Nephron progenitor cell (in vitro differentiated cells): ENCODE measurements at places on chromosomes 5 and 9.
A peak's percentile ranks its signal among the peaks of the same experiment; 100 is the strongest.

GRCh38 chr5:61371474-61371873, 39.4 kb downstream of the ZSWIM6 start:
- peaks cover 45% of the 10 kb centered on the region for H3K36me3 ChIP-seq
- DNase-seq: no peak
- no peak overlapping the region for H3K4me3 ChIP-seq
- H3K4me1 ChIP-seq: peaks cover 42% of the 10 kb centered on the region

DNA sequence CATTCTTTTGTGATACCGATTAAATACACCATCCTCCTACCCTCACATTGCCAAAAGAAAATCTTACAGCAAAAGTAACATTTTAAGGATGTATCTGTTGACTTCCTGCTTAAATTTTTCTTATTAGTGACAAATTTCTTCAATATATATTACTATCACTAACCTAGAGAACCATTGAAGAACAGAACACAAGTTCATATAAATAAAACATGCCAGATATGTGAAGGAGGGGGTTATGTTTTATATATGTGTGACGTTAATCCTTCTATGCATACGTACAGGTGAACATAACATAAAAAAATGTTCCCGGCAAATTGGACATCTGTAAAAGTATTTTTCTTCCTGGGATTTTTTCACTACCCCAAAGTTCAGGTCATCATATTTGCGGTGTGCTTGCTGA, at the start of gene OR13F1:
TSS of gene OR13F1 (plus strand) at position 301 of the 400 bp plus-strand sequence. CDS start at position 301, 0 bp downstream.
- H3K36me3 ChIP-seq: no peaks in the 10 kb centered on the region
- no peak within 1 kb of the TSS for H3K4me3 ChIP-seq
- no peak within 1 kb of the TSS for H3K27ac ChIP-seq
- no peak for DNase-seq
- no peaks in the 10 kb centered on the region for H3K4me1 ChIP-seq

DNA sequence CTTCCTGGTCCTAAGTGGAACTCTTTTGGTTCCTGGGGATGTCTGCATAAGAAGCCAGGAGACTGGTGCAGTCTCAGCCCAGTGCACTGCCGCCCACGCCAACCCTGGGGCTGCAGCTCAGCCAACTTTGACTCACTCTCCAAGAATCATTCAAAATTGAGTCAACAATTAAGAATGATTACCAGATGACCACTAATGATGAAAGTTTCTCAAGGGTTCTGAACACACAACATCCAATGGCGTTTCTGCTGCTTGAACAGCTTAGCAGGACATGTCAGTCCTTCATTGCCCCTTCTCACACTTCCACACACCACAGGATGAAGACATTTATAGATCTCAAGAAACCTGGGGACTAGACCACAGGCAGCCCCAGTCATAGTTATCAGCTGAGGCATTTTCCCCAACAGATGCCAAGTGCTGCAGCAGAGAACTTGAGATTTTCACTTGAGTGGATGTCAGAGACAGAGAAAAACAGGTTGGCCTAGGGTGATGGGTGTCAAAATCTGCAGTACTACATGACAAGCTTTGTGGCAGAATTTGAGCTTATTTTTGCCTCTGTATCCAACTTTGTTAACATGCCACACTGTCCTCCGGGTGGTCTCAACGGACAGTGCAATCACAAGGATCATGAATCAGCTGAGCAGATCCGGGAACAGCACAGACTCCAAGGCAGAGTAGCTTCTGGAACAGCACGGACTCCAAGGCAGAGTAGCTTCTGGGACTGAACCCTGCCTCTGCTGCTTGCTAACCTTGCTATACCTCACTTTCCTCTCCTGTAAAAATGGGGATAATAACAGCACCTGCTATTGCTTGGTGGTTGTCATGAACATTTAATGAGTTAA, 356.1 kb downstream of the SPOCK1 start:
- no peak for DNase-seq
- no peak overlapping the region for H3K27ac ChIP-seq
- H3K36me3 ChIP-seq: no peaks in the 10 kb centered on the region
- H3K27me3 ChIP-seq: peaks cover 12% of the 10 kb centered on the region

DNA sequence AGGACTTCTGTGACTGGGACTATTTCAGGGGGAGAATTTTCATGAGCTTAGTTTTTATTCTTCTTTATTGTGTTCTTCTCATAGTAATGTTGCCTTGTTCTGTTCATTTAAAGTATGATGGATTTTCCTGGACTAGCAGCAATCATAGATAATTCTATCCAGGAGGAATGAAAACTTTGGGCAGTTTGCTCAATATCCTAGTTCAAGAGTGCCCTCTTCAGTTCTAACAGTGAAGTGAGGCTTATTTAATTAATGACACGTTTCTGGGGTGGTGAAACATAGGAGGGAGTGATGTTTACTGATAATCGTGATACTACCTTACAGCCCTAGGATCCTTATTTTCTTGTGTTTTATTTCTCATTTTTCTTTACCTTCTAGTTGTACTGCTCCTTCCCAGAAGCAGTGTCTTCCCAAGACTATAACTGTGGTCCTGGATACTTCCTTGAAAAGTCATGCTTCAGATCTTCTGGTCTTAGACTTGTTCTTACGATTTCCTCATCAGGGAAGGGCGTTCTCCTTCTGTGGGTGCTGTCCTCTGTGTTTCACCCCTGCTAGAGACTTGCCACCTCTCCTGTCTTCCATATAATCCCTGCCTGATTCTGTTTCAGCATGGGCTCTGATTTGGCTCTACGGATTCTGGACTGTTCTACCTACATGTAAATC, 57.4 kb downstream of the CFAP95 start:
- H3K4me3 ChIP-seq: no peak overlapping the region
- no peak overlapping the region for H3K27ac ChIP-seq
- peaks cover 21% of the 10 kb centered on the region for H3K4me1 ChIP-seq

DNA sequence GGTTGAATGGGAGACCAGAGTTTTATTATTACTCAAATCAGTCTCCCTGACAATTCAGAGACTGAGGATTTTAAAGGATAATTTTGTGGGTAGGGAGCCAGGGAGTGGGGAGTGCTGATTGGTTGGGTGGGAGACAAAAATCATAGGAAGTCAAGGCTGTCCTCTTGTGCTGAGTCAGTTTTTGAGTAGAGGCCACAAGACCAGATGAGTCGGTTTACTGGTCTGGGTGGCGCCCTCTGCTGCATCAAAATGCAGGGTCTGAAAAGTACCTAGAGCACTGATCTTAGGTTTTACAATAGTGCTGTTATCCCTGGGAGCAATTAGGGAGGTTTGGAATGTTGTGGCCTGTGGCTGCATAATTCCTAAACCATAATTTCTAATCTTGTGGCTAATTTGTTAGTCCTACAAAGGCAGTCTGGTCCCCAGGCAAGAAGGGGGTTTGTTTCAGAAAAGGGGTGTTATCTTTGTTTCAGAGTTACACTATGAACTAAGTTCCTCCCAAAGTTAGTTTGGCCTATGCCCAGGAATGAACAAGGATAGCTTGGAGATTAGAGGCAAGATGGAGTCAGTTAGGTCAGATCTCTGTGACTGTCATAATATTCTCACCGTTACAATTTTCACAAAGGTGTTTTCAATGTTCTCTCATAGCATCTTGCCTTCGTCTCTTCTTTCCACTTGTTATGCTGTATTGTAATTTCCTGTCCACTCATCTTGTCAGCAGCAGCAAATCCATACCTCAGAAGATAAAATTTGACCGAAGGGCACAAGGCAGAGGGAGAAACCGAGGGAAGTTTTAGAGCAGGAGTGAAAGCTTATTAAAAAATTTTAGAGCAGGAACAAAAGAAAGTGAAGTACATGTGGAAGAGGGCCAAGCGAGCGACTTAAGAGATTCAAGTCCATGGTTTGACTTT, 59.2 kb upstream of the CLINT1 start:
- H3K27me3 ChIP-seq: peaks cover 6% of the 10 kb centered on the region
- peak; percentile 43 for DNase-seq
- no peak overlapping the region for H3K27ac ChIP-seq
- H3K4me3 ChIP-seq: no peak overlapping the region
- H3K36me3 ChIP-seq: no peaks in the 10 kb centered on the region

GRCh38 chr5:81633471-81633870, 117.4 kb downstream of the SSBP2 start:
- DNase-seq: no peak
- no peak overlapping the region for H3K4me3 ChIP-seq
- H3K4me1 ChIP-seq: no peaks in the 10 kb centered on the region

DNA sequence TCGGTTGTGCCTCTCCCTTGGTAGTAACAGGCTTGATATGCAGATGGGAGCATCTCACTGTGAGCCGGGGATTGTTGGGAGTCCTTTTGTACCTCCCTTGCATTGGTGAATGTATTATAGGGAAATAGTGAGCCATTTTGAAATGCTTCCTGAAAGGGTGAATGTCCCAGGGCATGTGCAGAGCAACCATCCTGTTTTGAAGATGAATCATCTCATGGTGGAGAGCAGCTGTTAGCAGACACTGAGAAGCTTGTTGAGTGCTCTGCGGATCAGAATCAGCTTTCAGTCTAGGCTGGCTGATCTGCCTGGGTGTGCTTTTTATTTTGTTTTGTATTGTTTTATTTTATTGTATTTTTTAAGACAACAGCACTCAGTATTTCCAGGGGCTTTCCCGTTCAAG, 29.7 kb downstream of the SLC36A1 start:
- H3K27me3 ChIP-seq: no peaks in the 10 kb centered on the region
- H3K4me3 ChIP-seq: no peak overlapping the region
- no peak for DNase-seq
- H3K4me1 ChIP-seq: peaks cover 33% of the 10 kb centered on the region

- H3K36me3 ChIP-seq: no peaks in the 10 kb centered on the region
- no peak overlapping the region for H3K27ac ChIP-seq
- H3K4me1 ChIP-seq: peaks cover 5% of the 10 kb centered on the region
Measured at GRCh38 chr9:21681641-21682040, 120.8 kb upstream of the MTAP start.

- peaks cover 3% of the 10 kb centered on the region for H3K4me1 ChIP-seq
- H3K27ac ChIP-seq: no peak overlapping the region
- DNase-seq: no peak
- no peak overlapping the region for H3K4me3 ChIP-seq
- H3K27me3 ChIP-seq: peaks cover 12% of the 10 kb centered on the region
Measured at GRCh38 chr5:57004800-57005199, 52.9 kb upstream of the MIER3 start.

DNA sequence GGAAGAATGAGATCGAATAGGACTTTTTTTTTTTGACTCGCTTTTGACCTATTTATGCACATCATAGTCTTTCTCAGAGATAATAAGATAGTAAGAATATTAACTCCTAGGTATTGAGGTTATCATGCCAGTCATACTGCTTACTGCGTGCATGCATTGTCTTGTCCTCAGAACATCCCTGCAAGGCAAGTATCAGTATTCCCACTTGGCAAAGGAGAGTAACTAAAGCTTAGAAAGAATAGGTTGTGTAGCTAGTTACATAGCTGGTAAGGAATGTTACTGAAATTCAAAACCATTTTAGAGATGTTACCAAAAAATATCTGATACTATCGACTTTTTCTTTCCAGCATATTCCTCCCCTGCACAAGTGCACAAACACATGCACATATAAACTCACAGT, 296.1 kb upstream of the CLINT1 start:
- no peak overlapping the region for H3K4me3 ChIP-seq
- H3K27me3 ChIP-seq: no peaks in the 10 kb centered on the region

- H3K4me1 ChIP-seq: no peaks in the 10 kb centered on the region
- no peak overlapping the region for H3K4me3 ChIP-seq
- DNase-seq: no peak
- H3K27me3 ChIP-seq: peaks cover 5% of the 10 kb centered on the region
- no peaks in the 10 kb centered on the region for H3K36me3 ChIP-seq
- H3K27ac ChIP-seq: no peak overlapping the region
Measured at GRCh38 chr5:79536193-79536906, 22.4 kb upstream of the HOMER1 start.

- no peaks in the 10 kb centered on the region for H3K27me3 ChIP-seq
- H3K27ac ChIP-seq: no peak overlapping the region
- no peaks in the 10 kb centered on the region for H3K4me1 ChIP-seq
- no peak for DNase-seq
- H3K36me3 ChIP-seq: peaks cover 32% of the 10 kb centered on the region
Measured at GRCh38 chr5:102638316-102638715, 116.8 kb upstream of the PAM start.

DNA sequence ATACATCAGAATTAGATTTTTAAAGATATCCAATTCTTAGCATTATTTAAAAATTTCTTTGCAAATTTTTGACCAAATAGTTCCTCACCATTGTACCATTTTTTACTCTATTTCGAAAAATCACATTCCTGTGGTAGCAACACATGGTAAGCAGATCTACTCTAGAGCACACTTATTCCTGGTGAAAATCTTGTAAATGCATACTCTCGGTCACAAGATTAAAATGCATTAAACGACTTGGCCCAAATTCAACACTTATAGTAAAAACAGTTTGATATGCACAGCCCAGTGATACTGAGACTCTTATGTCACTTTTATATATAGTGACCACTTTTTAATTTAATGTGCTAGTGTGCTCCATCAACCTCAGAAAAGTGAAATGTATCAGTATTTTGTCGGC, 208.8 kb upstream of the TARS1 start:
- DNase-seq: no peak
- H3K27ac ChIP-seq: no peak overlapping the region
- peaks cover 3% of the 10 kb centered on the region for H3K4me1 ChIP-seq
- no peak overlapping the region for H3K4me3 ChIP-seq
- H3K36me3 ChIP-seq: no peaks in the 10 kb centered on the region

DNA sequence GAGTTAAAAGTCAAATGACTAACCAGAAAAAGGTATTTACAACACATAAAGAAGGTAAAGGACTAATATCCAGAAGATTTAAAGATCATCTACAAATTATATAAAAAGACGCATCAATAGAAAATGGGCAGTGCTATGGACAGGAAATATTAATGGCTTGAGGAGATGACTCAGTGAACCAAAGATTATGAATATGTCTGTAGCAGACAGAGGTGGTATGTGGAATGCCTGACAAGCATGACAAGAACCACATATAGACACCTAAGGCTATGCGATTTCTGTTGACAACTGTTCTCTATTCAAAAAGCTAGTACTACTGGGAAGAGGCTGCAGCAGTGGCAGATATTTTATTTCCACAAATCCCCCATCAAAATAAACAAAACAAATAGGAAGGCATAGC, 177.0 kb upstream of the SH3GL2 start:
- no peaks in the 10 kb centered on the region for H3K27me3 ChIP-seq
- no peak overlapping the region for H3K4me3 ChIP-seq
- H3K36me3 ChIP-seq: peaks cover 12% of the 10 kb centered on the region
- H3K27ac ChIP-seq: no peak overlapping the region
- no peak for DNase-seq

DNA sequence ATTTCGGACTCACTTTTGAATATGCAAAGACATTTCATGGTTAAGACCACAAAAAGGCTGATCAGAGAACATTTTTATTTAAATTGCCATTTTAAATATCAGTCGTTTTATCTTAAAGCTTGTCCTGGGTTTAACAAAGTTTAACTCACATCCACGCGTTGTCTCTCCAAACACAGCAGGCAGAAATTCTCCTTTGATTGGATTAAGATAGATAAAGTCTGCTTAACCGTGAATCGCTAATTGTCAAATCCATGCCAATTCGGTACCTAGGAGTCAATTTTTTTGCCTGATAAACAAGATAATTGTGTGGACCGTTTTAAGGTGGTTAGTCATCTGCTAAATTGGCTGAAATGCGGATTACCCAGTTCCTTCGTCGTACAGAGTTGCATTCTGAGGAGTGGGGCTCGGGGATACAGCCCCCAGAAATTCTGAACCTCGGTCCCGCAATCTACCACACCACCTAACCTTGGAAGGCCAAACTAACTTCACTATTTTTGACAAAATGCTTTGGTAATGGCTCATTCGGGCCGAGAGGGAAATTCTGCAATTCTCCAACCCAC, 665 bp upstream of the BTF3 start:
- peaks cover 32% of the 10 kb centered on the region for H3K4me1 ChIP-seq
- no peak for DNase-seq
- peak overlapping the region; percentile 95 for H3K4me3 ChIP-seq
- H3K36me3 ChIP-seq: peaks cover 34% of the 10 kb centered on the region

GRCh38 chr5:94870511-94871183, 252.2 kb downstream of the SLF1 start:
- no peaks in the 10 kb centered on the region for H3K27me3 ChIP-seq
- no peaks in the 10 kb centered on the region for H3K36me3 ChIP-seq
- H3K4me1 ChIP-seq: peaks cover 16% of the 10 kb centered on the region
- no peak overlapping the region for H3K4me3 ChIP-seq
- H3K27ac ChIP-seq: no peak overlapping the region
- DNase-seq: peak; percentile 27
